ENCODE measurements at places on chromosomes 4 and X.

DNA sequence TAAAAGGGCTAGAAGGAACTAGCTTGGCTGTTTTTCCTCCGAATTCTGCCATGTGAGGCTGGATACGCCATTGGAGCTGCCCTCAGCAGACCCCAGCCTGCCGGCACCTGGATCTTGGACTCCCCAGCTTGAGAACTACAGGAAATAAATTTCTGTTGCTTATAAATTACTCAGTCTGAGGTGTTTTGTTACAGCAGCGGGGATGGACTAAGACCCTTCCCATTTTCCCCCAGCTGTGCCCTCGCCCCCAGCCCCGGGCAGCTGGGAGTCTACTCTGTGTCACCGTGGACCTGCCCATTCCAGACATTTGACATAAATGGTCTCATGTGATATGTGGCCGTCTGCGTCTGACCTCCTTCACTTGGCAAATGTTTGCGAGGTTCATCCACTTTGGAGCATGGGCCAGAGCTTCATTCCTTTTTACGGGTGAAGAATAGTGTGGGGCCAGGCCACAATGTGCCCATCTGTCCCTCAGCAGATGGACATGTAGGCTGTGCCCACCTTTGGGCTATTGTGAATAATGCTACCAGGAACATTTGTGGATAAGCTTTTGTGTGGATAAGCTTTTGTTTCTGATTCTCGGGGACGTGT is 30.7 kb upstream of the SPON2 start:
- DNase-seq = no peak

GRCh38 chrX:20361890-20362262 is 95.2 kb upstream of the RPS6KA3 start:
- DNase-seq = no peak

DNA sequence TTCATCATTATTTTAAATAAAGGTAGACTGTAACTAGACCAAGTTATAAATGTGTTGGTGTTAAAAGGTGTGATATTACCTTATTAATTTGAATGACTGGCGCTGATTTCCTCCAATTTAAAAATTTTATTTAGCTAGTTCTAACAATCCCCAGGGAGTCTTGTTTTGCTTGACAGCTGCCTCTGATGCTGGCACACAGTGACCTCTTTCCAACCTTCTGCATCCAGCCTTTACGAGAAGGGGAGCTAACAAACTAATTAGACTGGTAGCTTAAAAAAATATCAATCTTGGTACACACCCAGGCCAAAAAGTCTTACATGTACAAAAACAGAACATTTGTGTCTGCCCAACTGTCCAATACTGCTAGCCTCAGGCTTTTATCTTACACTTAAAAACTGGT is 51.8 kb upstream of the ENPEP start:
- no peak for DNase-seq

DNA sequence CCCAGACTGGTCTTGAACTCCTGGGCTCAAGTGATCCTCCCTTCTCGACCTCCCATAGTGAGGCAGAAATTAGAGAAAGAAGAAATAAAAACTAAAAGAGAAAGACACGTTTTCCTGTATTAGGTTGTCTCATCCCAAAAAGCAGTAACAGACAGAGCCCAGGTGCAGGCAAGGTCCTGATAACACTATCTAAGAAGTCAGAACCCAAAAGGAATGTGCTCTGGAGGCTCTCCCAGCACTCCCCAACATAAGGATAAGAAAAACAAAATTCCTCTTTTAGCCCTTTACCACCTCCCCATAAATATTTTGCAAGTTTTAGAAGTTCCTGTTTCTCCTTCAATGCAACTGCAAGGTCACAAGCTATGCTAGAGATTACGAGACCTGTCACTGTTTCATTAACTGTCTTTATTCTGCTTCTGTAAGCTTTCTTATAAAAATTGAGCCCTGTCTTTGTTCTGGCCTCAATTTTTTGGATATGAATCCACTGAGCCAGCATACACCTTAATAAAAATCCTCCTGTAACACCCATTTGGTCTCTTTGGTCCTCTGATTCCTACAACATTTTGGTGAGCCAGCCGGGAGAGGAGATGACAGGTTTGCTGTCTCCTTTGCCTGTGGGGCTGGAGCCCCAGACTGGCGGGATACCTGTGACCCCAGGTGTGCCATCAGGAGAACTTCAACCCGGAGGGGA is 25.9 kb downstream of the LIAS start:
- no peak for DNase-seq

- DNase-seq = no peak
These were observed 866.5 kb upstream of the INTU start for GRCh38 chr4:126766241-126766640.

DNA sequence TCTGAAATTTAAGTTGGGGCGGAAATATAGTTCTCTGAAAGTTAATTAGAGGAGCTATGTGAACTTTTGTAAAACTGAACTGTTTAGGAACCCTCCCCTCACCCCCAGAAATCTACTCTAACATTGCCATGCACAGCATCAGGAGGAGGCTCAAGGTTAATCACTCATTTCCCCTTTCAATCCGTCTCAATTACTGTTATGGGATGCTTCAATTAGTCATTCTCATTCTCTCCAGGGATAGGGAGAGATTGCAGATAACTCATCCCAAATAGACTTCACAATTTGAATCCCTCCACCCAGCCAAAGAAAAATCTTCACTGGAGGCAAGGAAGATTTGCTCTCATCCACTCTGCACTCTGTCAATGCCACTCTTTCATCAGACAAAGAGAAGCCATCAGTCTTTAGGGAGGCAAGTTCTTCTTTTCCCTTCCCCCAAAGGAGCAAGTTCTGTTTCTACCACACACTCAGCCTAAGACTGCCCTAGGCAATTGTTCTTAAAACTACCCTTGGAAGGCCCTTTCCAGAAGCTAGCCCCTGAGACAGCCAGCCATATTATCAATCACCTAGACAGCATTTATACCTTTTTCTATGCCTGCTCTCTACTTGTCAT is 140.4 kb downstream of the SLC10A7 start:
- DNase-seq = no peak

GRCh38 chr4:124536946-124537345 is 175.6 kb downstream of the ANKRD50 start:
- no peak for DNase-seq

DNA sequence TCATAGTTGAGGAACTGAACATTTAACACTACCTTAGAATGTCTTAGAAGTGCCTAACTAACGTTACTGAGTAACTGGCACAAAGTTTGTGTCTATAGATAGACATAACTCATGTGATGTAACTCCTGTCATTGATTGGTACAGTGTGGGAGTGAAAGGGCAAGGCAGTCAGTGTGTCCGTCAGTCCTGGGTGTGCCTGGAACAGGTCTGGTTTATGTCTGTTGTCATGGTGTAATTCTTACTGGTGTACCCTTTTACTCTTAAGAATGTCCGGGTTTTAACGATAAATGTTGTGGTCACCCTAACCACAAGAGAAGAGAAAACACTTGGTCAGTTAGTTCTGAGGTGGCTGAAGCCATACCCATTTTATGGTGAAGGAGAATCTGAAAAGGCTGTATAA is 93.1 kb upstream of the ESX1 start:
- no peak for DNase-seq

DNA sequence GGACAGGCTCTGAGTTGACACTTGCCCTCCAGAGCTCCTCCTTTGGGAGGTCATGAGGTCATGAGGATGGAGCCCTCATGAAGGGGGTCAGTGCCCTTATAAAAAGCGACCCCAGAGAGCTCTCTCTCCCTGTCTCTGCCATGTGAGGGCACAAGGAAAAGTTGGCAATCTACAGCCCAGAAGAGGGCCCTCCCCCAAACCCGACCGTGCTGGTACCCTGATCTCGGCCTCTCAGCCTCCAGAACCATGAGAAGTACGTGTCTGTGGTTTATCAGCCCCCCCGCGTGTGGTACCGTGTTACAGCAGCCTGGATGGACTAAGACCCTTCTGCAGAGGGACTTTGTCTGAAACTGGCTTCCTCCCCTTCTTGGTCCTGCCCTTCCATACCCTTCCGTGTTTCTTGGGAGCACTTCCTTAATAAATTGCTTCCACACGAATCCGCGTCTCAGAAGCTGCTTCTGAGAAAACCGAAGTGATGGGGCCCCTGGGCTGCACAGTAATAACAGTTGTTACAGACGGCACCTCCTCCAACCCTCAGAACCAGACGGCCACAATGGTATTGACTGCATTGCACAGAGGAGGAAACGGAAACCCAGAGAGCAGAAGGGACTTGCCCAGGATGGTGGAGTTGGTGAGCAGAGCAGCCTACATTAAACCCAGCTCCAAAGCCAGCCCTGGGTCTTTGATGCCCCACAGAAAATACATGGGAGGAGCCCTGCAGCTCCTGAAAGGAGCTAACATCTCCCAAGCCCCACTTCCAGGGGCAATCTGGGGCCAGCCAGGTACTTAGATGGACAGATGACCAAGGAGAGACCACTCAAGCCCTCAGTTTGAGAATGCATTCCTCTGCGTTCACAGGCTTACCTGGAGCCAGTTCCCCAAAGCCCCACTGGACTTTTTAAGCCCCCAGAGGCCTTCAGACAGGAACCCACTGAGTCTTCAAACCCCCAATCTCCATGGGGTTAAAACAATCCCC is 242.7 kb downstream of the BCOR start:
- no peak for DNase-seq

DNA sequence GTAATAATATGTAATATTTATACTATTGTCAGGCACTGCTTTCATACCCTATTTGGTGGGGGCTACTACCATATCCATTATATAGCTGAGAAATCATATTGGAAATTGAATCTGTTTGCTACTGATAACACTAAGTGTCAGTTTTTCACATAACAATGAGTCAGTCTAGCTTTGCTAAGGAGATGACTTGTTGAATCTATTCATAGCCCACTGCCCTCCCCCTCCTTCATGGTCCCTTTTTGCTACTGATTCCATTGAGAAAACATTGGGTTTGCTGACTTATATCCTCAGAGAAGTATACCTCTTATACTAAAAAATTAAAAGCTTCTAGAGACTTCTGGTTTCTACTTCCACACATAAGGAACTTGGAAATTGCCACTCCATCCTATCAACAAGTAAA is 1898.4 kb downstream of the STIM2 start:
- DNase-seq = no peak

DNA sequence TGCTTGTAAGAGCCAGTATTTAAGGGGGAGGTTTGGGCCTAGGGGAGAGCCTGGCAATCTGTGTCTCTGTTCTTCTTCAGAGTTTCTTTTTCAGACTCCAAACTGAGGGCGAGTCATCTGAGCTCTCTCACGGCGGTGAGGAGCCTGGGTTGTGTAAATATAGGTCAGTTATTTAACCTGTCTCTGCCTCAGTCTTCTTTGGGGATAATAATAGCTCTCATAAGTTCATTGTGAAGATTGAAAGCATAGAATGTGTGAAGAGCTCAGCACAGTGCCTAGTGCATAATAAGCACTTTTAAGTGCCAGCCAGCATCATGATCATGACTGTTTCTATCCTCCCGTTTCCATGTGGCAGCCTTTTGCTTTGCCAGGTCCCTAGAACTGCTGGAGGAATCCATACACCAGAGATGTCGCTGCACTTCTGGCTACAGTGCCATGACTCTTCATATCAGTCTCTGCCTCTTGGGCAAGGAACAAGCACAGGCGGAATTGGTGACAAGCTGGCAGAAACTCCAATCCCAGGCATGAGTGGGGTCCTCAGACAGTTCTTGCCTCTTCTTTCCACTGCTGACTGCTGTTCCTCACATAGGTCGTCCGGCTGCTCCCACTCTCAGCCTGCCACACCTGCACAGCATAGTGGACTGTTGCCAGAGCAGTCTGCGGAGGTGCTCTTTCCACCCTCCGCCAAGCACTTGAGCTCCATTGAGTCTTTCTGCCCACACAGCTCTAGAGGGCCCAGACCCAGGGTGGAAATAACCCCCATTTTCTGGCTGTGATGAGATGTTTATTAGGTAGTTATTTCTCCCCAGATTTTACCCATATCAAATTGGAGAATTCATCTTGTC is 103.7 kb upstream of the MAML3 start:
- peak; percentile 75 for DNase-seq

- no peak for DNase-seq
These were observed 90.2 kb upstream of the UNC5C start for GRCh38 chr4:95638920-95639501.

DNA sequence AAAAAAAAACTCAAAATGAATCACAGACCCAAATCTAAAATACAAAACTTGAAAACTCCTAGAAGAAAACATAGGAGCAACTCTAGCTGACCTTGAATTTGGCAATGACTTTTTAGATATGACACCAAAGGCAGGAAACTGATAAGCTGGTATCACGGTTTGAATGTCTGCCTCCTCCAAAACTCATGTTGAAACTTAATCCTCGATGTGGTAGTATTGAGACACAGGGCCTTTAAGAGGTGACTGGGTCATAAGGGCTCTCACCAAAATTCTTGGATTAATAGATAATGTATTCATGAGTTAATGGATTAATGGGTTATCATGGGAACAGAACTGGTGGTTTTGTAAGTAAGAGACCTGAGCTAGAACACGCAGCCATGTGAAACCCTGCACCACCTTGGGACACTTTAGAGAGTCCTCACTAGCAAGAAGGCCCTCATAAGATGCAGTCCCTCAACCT is 40.5 kb downstream of the FRYL start:
- no peak for DNase-seq

GRCh38 chrX:153408221-153408721 is 3.0 kb upstream of the ZFP92 start:
- DNase-seq = no peak

DNA sequence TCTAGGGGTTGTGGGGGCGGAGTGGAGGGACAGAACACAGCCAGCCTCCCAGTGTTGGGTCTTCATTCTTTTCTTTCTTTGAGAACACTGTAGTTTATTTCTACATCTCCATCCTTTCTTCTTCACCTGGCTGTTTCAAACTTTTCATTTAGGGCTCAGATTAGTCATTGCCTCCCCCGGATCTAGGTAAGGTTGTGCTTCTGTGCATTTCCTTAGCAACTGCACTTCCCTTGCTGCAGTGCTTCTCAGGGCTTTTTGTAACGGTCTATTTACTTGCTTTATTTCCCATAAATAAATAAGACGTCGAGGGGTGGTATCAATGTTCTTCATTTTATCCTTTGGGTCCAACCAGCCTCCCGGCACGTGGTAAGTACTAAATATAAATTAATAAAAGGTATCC is 31.3 kb downstream of the ADGRL3 start:
- no peak for DNase-seq
